ENCODE measurements at places on chromosomes 1 and 21.

DNA sequence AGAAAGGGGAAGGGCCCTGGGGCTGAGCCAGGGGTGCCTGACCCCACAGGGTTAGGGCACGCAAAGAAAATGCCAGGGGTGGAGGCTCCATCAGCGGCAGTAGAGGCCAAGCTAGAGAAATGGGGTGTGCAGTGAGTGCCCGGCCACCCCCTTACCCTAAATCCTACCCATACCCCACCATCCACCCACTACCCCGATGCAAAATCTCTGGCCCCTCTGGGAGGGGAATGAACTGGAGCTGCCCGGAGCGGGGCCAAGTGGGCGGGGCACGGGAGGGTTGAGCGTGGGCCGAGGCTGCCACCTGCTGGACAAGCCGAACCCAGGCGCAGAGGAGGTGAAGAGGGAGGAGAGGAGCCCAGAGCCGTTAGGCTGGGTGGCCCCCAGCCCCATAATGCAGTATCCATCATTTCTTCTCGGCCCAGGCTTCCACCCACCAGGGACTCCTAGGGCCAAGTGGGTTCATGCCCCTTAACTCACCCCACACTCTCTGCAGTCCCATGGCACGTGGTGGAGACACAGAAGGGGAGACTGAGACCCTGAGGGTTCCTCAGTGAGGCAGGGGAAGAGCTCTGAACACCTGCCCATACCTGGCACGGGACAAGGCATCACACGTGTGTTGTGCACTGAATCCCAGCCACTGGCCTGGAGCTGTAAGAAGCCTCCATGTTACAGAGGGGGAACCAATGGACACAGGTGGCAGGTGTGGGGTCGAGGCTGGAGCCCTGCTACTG lies 1.4 kb upstream of the C1QC start:
- peak; percentile 88 for DNase-seq

GRCh38 chr1:200005165-200005564 lies 22.3 kb upstream of the NR5A2 start:
- no peak for DNase-seq

- DNase-seq = no peak
Observed at GRCh38 chr1:81165963-81166362, 634.8 kb upstream of the ADGRL2 start.

- DNase-seq = no peak
Observed at GRCh38 chr1:192592517-192592916, 16.9 kb downstream of the RGS1 start.

DNA sequence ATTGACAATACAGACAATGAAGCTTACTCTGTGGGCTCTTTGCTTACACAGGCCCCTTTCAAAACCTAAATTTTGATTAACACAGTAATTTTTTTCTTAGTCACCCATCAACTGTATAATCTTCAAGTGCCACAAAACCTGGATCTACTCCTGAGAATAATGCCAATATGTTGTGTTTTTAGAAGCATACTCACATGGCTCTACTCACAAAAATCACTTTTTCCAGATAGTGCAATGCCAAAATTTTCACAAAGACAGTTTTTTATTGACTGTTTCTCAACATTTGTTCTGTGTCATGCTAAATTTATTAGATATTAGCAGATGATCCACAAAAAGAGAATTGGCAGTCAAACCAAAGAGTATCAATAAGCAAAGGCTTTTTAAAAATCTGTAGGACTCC lies 493.7 kb upstream of the C1orf87 start:
- no peak for DNase-seq

- DNase-seq = no peak
Observed at GRCh38 chr1:173663159-173663558, 6.5 kb downstream of the ANKRD45 start.

DNA sequence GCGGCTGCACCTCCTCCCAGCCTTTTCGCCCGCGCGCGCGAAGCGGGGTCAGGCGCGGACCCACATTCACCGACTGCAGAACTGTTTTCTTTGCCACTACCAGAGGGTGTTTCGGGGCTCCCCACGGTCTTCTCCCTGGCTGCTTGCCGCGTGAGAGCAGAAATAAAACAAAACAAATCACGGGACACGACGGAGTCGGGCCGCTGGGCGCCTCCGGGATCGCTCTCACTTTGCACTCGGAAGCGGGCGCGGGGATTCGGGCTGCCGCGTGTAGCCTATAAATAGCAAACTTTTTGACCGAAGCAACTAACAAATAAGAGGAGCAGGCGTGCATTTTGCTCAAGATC lies 412.3 kb upstream of the ESRRG start:
- no peak for DNase-seq

GRCh38 chr1:6401673-6402072 lies 8.1 kb upstream of the ACOT7 start:
- DNase-seq = peak; percentile 66

DNA sequence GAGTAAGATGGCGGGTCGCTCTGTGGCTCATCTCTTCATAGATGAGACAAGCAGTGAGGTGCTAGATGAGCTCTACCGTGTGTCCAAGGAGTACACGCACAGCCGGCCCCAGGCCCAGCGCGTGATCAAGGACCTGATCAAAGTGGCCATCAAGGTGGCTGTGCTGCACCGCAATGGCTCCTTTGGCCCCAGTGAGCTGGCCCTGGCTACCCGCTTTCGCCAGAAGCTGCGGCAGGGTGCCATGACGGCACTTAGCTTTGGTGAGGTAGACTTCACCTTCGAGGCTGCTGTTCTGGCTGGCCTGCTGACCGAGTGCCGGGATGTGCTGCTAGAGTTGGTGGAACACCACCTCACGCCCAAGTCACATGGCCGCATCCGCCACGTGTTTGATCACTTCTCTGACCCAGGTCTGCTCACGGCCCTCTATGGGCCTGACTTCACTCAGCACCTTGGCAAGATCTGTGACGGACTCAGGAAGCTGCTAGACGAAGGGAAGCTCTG lies 2.4 kb downstream of the TNFAIP8L2 start:
- DNase-seq = no peak

- DNase-seq = peak; percentile 69
Observed at GRCh38 chr1:4652631-4653327, 1.6 kb upstream of the AJAP1 start.

- DNase-seq = no peak
Observed at GRCh38 chr1:214957330-214958137, 125.0 kb upstream of the KCNK2 start.

- no peak for DNase-seq
Observed at GRCh38 chr1:60942896-60943638, 139.3 kb upstream of the NFIA start.

DNA sequence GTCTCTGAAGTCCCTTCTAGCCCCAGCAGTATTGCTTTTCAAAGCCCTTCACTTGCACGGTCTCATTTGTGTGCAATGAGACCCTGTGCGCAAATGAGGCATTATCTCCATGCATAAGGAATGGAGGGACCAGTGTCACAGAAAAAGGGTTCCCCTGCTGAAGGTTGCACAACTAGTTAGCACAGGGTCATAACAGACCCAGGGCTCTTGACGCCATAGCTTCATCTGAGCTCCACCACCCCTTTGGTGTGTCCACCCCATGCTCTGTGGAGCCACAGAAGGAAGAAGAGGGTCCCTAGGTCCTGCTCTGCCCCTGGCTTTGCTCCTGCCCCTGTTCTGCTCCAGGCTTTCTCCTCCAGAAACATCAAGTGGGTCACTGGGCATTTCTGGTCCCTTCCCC lies 12.6 kb downstream of the SH2D2A start:
- DNase-seq = no peak

DNA sequence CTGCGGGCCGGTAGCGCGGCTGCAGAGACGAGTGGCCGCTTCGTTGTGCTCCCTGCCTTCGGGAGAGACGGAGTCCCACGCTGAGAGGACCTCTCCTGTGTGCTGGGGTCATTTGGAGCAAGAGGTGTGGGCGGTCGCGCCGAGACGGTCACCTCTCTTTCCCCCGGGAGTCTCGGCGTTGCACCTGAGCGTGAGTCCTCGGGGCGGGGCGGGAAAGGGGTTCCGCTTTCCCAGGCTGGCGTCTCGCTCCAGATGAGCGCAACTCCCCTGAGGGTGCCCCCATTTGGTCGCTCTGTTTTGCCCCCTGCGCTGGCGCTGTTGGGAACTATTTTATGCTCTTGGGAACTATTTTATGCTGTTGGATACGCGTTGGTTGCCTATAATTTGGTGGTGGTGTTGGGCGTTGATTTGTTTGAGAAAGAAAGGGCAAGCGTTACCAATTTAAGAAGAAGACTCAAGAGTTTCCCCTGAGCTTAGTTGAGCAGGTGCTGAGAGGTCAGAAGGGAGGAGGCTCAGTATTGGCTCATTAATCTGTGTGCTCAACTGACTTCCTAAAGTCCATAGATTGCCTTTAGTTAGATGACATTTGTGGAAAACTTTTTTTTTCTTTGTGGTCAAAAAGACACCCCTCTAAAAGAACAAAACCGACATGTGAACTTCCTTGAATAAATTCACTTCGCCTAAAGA lies 683 bp downstream of the LRRC8B start:
- peak; percentile 78 for DNase-seq

- DNase-seq = no peak
Observed at GRCh38 chr1:192807211-192808162, 1.4 kb upstream of the RGS2 start.

DNA sequence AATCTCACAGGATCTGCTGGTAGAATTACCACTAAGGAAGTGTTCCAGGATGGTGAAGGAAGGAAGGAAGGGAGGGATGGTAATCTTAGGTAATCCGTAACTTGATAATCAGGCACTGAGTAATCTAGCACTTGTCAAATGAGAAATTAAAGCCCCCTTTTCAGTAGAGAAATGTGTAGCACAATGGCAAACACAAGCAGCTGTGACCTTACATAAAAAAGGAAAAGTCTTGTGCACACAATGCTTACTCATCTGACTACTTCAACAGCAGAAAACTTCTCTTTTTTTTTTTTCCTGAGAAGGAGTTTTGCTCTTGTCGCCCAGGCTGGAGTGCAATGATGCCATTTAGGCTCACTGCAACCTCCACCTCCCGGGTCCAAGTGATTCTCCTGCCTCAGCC lies 6.1 kb downstream of the NUP210L start:
- no peak for DNase-seq

GRCh38 chr1:208002672-208003071 lies 91.7 kb upstream of the CD34 start:
- no peak for DNase-seq

- no peak for DNase-seq
Observed at GRCh38 chr1:202809597-202810159, 1.1 kb upstream of the PCAT6 start.

DNA sequence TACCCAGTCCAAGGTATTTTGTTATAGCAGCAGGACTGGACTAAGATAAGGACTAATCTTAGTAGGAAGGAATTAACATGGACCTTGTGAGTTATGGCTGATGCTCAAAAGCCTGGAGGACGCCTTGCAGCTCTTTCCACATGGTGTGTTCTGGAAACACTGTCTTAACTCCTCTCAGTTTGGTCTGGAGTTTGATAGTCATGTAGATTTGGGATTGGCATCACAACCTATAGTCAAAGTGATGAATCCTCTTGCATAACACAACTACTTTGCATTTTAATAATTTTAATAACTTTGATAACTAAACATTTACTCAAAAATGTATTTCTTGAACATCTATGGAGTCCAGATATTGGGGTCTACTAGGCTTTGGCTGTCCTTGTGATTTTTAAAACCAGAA lies 293.7 kb downstream of the KIF26B start:
- no peak for DNase-seq

DNA sequence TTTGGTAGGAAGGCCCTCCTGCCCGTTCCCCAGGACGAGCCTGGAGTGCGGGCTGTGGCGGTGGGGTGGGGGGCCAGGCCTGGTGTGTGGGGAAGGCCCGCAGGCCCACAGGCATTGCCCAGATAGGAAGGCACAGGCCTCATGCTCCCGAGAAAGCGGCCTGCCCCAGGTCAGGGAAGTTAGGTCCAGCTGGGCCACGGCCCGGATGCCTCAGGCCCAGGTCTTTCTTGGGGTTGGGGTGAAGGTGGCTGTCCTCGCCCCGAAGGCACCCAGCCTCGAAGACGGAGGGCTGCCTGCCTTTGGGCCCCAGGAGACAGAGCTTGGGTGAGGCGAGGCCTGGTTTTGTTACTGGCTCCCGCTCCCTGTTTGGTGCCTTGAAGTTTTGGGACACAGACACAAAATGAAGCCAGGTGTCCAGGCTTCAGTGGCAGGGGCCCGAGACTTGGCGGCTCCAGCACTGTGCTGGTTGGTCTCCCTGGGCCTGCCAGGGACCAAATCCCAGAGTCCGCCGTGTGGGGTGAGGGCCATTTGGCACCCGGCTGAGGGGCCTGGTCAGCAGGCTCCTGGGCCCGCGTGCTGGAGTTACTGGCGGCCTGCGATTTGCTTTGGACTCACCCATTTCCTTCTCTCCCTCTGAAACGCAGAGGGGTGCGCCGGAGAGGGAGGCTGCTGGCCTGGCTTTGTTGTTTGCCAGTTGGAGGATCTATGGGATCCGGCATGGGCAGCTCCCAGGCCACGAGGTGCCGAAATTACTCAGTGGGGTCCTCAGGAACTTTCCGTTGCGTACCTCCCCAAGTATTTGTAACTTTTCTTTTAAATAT lies 2.0 kb downstream of the SKI start:
- peak; percentile 68 for DNase-seq

DNA sequence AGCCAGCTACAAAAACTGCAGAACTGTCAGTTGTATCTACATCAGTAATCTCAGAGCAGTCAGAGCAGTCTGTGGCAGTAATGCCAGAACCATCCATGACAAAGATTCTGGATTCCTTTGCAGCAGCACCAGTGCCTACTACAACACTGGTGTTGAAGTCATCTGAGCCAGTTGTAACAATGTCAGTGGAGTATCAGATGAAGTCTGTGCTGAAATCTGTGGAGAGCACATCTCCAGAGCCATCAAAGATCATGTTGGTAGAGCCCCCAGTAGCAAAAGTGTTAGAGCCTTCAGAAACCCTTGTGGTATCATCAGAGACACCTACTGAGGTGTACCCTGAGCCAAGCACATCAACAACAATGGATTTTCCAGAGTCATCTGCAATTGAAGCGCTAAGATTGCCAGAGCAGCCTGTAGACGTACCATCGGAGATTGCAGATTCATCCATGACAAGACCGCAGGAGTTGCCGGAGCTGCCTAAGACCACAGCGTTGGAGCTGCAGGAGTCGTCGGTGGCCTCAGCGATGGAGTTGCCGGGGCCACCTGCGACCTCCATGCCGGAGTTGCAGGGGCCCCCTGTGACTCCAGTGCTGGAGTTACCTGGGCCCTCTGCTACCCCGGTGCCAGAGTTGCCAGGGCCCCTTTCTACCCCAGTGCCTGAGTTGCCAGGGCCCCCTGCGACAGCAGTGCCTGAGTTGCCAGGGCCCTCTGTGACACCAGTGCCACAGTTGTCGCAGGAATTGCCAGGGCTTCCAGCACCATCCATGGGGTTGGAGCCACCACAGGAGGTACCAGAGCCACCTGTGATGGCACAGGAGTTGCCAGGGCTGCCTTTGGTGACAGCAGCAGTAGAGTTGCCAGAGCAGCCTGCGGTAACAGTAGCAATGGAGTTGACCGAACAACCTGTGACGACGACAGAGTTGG lies 7.3 kb downstream of the SON start:
- no peak for DNase-seq

Data from lower lobe of right lung (tissue), 2 donors.